ENCODE measurements at places on chromosomes 13 and 19.

- no peak for DNase-seq
These were observed 2.9 kb upstream of the PCDH8 start for GRCh38 chr13:52851137-52851962.

GRCh38 chr19:48419158-48419920, 25.9 kb downstream of the GRIN2D start:
- DNase-seq, result no peak

- DNase-seq, result no peak
These were observed 21.9 kb downstream of the VRK3 start for GRCh38 chr19:50003254-50003788.

DNA sequence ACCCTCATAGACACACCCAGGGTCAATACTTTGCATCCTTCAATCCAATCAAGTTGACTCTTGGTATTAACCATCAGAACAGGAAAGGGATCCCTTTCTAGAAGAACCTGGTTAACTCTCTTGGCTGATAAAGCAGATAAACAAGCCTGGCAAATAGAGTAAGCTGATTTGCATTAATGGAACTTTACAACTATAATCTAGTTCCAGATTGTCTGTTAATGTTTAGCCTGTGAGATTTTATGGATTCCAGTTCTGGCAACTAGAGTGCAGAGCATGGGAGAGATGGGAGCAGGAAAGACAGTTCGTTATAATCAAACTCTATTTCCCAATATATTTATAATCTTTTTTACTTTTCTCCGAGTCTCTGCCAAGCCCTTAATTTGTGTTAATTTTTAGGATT, 272.6 kb upstream of the KLHL1 start:
- DNase-seq, result no peak

GRCh38 chr13:59415498-59415897, 748.2 kb downstream of the DIAPH3 start:
- DNase-seq, result no peak

DNA sequence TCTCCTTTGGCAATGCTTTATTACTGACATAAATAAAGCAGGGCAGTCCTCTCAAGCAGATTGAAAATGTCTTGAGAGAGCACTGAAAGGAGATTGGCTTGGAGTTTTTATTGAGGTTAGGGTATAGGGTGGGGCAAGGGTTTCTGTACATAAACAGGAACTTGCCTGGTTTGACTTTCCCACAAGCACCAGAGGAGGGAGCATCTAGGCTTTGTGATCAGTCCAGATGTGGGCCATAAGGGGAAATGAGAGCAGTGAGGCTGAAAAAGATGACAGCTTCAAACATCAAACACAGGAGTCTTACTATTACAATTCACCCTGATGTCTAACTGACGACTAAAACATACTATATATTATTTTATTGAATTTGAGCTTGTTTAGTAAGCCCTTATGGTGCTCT, 260.9 kb downstream of the MTUS2 start:
- DNase-seq, result no peak

DNA sequence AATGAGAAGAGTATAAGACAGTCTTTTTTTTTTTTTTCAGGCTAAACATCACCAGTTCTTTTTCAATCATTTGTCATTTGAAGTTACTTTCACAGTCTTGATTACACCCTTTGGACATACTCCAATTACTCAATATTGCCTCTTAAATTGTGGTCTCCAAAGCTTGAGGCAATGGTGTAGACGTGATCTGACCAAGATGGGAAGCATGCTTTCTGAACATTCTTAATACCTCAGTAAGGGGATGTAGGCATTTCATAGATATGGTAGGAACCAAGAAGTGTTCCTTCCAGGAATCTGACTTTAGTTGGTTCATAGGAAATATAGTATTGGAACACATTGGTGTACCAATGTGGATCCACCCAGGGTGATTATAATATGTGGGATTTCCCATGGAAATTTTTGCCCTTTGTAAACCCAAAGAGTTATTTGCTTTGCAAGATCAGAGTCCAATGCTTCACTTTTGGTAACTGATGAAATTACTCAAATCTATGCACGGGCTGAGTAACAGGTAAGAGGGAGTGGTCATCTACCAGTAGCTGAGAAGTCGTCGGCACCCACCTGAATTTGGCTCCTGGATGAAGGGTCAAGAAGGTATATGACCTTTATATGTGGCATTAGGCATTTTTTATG, 62.2 kb downstream of the ERCC5 start:
- DNase-seq, result no peak

DNA sequence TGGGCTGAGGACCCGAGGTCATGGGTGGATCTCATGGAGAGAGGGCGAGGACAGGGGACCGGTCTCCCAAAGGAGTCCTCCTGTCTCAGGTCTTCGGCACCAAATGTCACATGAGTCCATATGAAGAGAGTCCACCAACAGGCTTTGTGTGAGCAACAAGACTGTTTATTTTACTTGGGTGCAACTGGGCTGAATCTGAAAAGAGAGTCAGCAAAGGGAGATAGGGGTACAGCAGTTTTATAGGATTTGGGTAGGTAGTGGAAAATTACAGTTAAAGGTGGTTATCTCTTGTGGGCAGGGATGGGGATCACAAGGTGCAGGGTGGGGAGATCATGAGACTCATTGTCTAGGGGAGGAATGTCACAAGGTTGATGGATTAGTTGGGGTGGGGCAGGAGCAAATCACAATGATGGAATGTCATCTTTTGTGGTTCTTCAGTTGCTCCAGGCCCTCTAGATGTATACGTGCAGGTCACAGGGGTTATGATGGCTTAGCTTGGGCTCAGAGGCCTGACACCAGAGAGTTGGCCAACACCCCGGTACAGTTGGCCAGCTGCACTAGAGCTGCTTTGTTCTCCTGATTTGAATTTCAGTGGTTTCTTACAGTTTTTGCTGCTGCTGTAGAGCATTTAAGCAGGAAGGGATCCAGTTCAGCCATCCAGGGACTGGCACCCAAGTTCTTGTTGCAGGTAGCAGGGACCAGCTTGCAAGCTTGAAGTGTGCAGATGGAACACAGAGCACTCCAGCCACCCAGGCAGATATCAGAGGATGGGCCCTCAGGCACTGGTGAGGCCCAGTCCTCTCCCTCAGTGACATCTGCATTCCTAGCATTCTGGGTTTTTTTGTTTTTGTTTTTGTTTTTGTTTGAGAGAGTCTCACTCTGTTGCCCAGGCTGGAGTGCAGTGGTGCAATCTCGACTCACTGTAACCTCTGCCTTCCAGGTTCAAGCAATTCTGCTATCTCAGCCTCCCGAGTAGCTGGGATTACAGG, 26.4 kb upstream of the IGFL1 start:
- DNase-seq, result no peak

- no peak for DNase-seq
These were observed 7.6 kb upstream of the GPI start for GRCh38 chr19:34357431-34357830.

GRCh38 chr19:3970313-3970807, 539 bp downstream of the DAPK3 start:
- no peak for DNase-seq

GRCh38 chr13:106650690-106651205, 82.8 kb upstream of the ARGLU1 start:
- no peak for DNase-seq

- DNase-seq, result no peak
These were observed 1.5 kb upstream of the SLC27A5 start for GRCh38 chr19:58513213-58513693.

GRCh38 chr19:46226438-46226973, 3.0 kb upstream of the IGFL1 start:
- DNase-seq, result no peak

GRCh38 chr13:92768602-92769001, 458.0 kb upstream of the GPC6 start:
- no peak for DNase-seq

- no peak for DNase-seq
These were observed 900 bp downstream of the MCEMP1 start for GRCh38 chr19:7677669-7678311.

- no peak for DNase-seq
These were observed 2.6 kb upstream of the SPACA6 start for GRCh38 chr19:51690454-51691073.

DNA sequence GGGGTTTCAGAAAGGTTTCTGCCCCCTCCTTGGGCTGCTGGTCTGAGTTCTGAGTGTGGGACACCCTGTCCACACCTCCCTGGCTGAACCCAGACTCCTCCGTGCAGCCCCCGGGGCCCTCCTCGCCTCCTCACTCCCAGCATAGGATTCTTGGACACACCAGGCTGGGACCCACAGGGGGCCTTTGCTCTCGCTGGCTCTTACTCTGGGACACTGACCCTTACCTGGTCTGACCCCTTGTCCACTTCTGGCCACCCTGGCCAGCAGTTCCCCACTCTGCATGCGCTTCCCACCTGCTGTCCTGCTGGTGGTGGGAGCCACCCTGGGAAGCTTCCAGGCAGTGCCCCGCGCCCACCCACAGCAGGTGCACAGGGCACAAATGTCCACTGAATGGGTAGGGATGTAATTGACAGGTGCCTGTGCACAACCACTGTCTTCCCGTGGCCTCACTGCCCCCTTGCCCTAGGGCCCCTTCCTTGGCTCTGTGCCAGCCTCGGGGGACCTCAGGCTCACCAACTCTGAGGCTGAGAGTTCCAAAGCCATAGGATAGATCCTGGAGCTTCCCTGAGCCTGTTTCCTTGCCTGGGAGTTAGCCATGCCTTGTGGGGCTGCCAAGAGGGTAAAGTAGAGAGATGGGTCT, 7.0 kb upstream of the SLC25A42 start:
- no peak for DNase-seq

GRCh38 chr19:4268816-4269430, 10.1 kb upstream of the SHD start:
- no peak for DNase-seq

GRCh38 chr13:102311901-102312300, 89.9 kb downstream of the FGF14 start:
- no peak for DNase-seq

- peak; percentile 71 for DNase-seq
These were observed 13.1 kb downstream of the GRAMD1A start for GRCh38 chr19:35013041-35013819.

- no peak for DNase-seq
These were observed 41.8 kb upstream of the MIR17HG start for GRCh38 chr13:91305652-91306051.

DNA sequence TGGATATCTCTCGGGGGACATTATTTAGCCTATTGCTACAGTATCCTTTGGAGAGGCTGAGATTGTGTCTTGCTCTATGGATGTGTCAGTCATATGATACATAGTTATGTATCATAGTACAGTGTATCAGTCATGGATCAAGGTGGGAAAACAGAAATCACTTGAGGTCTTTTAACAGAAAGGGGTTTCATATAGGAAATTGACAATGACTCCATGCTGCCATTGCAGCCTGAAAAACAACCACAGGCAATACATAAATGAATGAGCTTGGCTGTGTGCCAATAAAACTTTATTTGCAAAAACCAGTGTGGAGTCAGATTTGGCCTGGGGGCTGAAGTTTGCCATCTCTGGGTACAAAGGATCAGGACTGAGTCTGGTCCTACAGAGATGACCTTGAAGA, 35.4 kb downstream of the COLGALT1 start:
- DNase-seq, result no peak

- peak; percentile 41 for DNase-seq
These were observed 31.9 kb downstream of the PTPRS start for GRCh38 chr19:5308451-5309437.

DNA sequence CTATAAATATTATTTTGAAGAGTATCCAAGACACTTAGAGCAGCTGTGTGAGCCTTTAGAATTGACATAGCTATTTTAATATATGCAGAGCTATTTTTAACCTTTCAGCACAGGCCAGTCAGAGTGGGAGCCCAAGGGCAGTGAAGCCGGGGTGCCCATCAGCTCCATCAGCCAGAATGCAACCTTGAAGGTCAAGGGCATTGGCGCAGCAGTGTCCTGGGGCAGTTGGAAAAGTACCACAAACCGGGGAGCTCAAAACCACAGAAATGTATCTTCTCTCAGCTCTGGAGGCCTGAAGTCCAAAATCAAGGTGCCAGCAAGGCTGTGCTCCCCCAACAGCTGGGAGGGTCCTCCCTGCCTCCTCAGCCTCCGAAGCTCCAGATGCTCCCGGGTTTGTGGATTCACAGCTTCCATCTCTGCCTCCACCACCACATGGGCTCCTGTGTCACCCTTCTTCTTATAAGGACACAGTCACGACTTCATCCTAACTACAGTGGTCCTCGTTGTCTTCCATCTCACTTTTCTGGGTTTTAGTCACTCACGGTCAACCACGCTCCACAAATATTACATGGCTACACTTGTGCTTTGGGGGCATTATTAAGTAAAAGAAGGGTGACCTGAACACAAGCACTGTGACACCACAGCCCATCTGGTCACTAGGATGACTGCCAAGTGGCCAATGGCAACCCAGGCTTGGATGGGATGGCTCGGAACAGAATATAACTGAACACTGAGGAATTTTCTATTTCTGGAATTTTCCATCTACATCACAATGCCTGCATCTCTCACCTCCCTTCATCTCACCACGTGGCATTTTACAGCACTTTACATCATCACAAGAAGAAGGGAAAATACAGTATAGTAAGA, 15.9 kb upstream of the GAS6 start:
- DNase-seq, result no peak

DNA sequence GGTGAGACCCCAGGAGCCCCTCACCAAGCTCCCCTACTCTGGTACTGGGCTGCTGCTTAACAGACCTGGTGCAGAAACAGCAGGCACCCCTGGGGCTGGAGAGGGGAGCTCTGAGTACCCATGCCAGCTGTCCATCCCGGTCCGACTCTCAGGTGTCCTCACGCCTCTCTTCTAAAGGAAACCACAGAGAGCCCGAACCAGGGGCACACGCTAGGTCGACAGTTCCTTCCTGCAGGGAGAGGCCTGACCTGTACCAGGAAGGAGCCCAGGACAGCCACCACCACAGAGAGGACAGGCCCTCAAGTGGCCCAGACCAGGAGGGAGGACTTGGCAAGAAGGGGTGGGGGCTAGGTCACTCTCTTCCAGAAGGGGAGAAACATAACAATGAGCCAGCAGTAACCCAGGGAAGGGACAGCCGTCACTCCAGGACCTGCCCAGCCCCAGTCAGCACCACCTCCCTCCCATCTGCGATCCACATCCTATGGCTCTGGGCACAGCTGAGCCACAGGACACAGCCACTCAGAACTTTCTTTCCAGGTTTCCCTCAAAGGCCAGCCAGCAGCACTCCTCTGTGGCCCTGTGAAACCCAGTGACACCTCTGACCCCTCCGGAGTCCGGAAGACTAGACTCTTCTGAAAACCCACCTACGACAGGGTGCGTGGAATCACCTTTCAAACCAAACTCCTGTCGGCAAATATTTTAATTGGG, 13.0 kb upstream of the SLC35E1 start:
- DNase-seq, result no peak

DNA sequence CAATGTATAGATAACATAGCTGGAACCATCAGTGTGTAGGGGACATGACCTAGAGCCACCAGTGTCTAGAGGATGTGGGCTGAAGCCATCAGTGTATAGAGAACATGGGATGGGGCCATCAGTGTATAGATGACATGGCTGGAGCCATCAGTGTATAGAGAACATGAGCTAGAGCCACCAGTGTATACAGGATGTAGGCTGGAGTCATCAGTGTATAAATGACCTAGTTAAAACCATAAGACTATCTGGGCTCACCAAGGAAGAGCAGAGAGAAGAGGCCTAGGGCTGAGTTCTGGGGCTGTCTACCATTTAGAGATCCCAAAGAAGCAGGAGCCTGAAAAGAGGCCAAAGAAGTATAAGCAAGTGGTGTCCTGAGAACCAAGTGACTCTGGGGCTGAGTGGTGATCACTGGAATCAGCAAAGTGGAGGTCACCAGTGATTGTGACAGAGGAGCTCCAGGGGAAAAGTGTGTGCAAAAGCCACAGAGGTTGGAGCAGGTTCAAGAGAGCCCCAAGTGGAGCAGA, 41.0 kb downstream of the RFX2 start:
- DNase-seq, result no peak
